ENCODE measurements at places on chromosomes 13 and 19.

- no peak for DNase-seq
Measured at GRCh38 chr19:53873773-53874605, 6.3 kb downstream of the MYADM start.

DNA sequence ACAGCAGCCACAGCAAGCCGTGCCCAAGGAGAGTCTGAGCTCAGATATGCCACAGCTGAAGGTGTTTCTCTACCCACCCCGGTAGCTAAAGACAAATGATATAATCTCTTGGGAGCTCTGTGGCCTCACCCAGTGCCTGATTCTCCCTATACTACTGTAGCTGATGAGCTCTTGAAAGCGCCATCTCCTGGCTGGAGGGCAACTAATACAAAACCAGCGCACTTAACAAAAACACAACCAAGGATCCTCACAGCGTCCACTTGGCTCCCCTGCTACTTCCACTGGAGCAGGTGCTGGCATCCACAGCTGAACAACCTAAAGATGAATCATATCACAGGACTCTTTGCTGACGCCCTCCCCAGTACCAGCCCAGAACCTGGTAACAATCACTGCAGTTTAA, 1212.0 kb downstream of the PCDH17 start:
- DNase-seq = no peak

DNA sequence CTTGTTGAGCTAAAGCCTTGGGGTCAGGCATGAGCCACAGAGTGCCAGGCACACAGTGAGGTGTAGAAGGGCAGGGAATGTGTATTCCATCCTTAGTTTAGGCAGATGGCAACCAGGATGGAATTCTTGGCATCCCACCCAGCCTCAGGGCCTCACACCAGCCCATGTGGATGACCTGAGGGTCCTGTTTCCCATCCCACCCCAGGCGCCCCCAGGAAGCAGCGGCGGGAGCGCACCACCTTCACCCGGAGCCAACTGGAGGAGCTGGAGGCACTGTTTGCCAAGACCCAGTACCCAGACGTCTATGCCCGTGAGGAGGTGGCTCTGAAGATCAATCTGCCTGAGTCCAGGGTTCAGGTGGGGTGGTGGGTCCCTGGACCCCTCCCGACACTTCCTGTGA, 14.3 kb downstream of the CRX start:
- DNase-seq = no peak

DNA sequence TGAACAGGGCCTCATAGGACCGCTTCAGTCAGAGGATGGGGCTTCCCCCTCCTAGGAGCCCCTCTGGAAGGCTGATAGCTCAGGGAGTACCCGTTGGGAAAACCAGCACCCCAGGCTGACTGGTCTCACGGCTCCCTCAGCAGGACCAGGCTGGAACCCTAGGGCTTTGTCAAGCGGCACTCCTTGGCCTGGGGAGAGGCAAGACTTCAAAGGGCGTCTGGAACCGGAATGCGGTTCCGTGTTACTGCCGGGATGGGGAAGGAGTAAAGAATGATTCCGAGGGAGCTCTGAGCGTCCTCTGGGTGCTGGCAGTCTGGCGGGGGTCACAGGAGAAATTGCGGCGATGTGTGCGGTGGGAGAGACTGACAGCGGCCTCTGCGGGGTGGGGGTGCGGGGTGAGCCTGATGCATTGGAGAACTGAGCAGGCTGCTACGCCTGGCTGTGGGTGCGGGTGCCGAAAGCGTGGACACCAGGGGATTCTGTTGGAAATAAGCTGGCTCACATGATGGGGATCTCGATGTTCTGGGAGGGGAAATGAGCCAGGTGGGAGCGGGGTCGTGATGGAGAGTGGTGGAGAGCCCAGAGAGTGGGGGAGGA, 1.9 kb downstream of the COX6B2 start:
- no peak for DNase-seq

GRCh38 chr13:77136902-77137420, 110.0 kb upstream of the FBXL3 start:
- no peak for DNase-seq

GRCh38 chr13:98798849-98799645, 46.6 kb upstream of the SLC15A1 start:
- no peak for DNase-seq

DNA sequence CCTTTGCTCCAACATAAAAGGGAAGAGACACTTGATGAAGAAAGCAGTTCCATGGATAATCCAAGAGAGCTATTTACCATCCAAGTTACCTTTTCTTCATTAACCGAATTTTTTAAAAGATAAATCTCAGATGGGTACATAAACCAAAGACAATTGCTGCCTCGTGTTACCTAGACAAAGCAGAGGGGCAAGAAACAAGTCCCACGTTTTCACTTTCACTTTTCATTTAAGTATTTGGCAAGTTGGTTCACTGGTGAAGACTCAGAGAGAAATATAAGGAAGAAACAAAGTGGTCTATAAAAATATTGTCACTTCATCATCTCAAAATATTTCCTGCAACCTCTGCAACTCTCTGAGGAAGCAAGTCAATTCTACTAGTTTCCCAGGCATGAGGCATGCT, 446.1 kb downstream of the FGF14 start:
- DNase-seq = no peak

DNA sequence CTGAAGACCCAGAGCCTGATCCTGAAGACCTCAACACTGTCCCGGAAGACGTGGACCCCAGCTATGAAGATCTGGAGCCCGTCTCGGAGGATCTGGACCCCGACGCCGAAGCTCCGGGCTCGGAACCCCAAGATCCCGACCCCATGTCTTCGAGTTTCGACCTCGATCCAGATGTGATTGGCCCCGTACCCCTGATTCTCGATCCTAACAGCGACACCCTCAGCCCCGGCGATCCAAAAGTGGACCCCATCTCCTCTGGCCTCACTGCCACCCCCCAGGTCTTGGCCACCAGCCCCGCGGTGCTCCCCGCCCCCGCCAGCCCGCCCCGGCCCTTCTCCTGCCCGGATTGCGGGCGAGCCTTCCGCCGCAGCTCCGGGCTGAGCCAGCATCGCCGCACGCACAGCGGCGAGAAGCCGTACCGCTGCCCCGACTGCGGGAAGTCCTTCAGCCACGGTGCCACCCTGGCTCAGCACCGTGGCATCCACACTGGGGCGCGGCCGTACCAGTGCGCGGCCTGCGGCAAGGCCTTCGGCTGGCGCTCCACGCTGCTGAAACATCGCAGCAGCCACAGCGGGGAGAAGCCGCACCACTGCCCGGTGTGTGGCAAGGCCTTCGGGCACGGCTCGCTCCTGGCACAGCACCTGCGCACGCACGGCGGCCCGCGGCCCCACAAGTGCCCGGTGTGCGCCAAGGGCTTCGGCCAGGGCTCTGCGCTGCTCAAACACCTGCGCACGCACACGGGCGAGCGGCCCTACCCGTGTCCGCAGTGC, 2.9 kb upstream of the MCOLN1 start:
- DNase-seq = no peak

GRCh38 chr19:39398297-39398864, 7.2 kb downstream of the MED29 start:
- no peak for DNase-seq

GRCh38 chr13:25379011-25379410, 7.2 kb downstream of the ATP8A2 start:
- no peak for DNase-seq

DNA sequence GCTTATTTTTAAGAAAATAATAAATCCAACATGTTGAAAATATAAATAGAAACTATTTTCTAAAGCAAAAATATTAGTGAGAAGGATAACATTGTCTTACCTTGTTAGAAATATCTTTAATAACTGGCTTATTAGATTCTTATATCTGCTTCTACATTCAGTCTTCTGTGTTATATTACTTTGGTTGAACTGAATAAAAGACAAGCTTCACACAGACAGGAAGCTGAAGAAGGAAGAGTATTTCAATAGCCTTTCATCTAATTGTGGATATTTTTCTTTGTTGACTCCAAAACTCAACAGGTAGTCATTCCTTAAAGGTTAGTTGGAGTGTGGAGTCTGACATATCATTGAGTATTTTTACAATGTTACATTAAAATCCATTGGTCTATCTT, 10.9 kb downstream of the SETDB2 start:
- no peak for DNase-seq

DNA sequence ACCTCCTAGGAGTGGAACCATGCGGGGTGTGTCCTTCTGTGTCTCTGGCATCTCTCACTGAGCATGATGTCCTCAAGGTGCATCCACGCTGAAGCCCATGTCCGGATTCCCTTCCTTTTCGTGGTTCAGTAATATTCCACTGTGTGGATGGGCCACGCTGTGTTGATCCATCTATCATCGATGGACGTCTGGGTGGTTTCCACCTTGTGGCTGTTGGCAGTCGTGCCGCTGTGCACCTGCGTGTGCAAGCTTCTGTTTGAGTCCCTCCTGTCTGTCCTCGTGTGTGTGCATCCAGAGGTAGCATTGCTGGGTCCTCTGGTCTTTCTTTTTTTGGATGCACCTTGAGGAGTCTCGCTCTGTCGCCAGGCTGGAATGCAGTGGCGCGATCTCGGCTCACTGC, 11.2 kb upstream of the GNA15 start:
- no peak for DNase-seq

GRCh38 chr13:113746143-113746525, 12.9 kb upstream of the TMEM255B start:
- DNase-seq = no peak

DNA sequence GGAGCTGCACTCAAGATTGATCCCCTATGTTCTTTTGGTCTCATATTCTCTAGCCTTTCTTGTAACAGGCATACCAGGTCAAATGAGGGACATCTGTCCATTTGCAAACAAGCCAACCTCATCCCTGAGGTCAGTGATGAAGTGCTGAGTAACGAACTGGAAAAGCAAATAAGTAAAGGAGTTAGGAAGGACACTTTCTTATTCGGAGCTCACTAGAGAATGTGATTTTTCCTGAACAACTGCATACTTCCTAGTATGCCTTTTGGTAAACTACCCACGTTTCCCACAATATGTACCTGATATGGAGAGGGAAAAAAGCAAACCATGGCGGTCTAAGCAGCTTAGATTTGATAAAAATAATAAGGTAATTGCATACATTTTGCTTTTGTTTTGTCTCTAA, 91.0 kb upstream of the MYCBP2 start:
- DNase-seq = no peak

GRCh38 chr19:17881701-17882100, 10.0 kb downstream of the SLC5A5 start:
- DNase-seq = no peak

DNA sequence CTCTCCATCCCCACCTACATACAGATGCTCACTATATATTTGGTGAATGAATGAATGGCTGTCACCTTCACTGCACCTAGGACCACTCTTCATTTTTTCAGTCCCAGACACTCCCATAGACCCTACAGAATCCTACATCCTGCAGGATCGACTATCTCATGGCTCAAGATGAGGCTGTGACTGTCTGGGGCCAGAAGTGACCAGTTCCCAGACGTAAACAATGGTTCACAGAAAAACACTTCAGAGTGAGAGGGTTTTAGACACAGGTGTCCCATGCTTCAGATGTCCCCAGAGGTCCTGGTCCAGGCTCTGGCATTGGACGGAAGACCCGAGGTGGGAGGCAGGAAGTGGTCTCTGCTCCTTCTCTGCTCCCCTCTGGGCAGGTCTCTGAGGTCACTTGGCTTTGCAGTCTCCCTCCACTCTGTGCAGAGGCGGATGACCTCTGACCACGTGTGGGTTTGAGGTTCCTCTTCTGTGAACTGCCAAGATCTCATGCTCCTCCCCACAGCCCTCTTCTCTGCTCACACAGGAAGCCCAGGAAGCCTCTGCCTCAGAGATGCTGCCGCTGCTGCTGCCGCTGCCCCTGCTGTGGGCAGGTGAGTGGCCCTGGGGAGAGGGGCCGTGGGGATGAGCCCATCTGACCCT, 24.9 kb downstream of the SIGLEC7 start:
- no peak for DNase-seq

- DNase-seq = no peak
Measured at GRCh38 chr19:34319785-34320184, 45.2 kb upstream of the GPI start.

DNA sequence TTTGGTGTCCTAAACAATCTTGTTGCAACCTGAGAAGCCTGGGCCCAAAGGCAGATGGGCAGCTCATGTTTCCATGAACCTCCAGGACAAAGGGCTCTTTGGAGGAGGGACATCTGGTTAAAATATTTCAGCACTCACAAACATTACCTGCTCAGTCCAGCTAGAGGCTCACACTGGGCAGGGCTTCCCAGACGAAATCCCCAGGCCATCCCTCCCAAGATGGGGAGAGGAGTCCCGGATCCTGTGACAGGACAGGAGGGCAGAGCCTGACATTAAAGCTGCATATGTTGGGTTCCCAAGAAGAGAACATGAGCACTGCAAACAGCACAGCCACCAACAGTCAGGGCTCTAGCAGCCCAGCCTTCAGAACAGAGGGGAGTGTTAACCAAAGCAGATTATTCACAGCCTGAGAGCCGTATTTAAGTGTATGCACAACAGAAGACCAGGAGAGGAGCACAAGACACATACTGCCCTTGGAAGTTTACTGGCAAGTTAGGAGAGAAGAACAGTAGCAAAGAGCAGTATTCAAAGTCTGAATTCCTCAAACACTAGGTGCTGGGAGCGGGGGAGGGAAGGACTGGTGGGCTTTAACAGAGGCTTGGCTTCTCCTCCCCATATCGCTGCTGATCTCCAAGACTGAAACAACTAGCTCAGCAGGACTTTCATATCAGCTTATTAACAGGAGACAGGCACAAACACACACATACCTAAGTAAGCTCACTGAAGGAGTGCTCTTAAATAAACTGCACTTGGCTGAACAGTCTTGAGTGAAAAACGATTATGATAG, 12.3 kb downstream of the ATP7B start:
- no peak for DNase-seq

GRCh38 chr13:99756281-99756680, 215.3 kb downstream of the ZIC5 start:
- no peak for DNase-seq

- no peak for DNase-seq
Measured at GRCh38 chr13:23146811-23147625, 33.8 kb upstream of the SGCG start.

DNA sequence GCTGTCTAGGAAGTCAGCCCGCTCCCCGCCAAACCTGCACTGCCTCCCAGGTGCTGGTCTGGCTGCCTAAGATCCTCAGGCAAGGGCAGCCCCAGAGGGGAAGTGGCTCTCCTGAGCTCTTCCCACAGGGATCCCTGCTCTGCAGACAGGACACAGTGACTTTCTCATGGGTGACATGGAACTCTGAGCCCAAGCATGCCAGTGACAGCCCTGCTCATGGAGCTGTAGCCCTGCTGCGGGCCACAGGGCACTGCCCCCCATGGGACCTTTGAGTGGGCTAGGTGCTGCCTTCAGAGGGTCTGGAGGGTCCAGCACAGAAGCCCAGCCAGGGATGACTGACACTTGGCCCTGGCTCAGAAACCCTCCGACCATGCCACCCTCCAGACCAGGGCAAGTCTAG, 109.1 kb downstream of the TUBA3C start:
- DNase-seq = no peak

DNA sequence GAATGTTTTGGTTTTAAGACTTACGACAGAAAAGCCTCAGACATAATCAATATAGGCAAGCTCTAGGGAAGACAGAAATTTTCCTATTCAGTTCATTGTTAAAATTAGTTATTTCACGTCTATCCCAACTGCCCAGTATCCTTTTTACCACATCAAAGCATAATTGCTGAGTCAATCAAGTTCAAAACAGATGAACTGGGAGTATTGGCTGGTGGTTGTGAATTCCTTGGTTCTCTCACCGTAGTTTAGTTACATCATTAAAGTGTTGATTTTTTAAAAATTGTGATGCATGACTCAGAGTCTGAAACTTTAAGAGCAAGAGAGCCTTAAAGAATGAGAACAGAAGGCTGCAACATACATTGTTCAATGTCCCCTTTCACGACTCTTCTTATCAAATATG, 143.3 kb upstream of the FREM2 start:
- no peak for DNase-seq

GRCh38 chr19:29622166-29623070, 16.3 kb downstream of the POP4 start:
- DNase-seq = peak; percentile 63

All from iPS-NIHi11 (cell line).